ENCODE measurements at places on chromosomes 12 and 14. TPM values are rescaled to one million over a fixed set of nuclear protein-coding genes. Genes with fewer than 3 reads are reported as not detected.

Gene DCN
- total RNA-seq: 1,107 TPM

Gene KCNK10
- total RNA-seq: under 0.01 TPM

Gene SERPINA5
- total RNA-seq: 0.36 TPM

Gene TROAP
- total RNA-seq: 2.5 TPM

Gene KRT74
- total RNA-seq: not detected

Gene CLEC4A
- total RNA-seq: 0.29 TPM
